Occipital lobe (tissue), 3 donors: ENCODE measurements at places on chromosomes 6 and 20. TPM values are rescaled to one million over a fixed set of nuclear protein-coding genes. Genes with fewer than 3 reads are reported as not detected.

The UNC5CL gene
- total RNA-seq: 0.16 TPM

The TCF15 gene
- total RNA-seq: 0.47 TPM

The TMEM63B gene
- 41.3 TPM for total RNA-seq

The RSPO3 gene
- total RNA-seq: 44.1 TPM

The GSTA2 gene
- total RNA-seq: not detected

The TMEM151B gene
- 53.5 TPM for total RNA-seq

The MDFI gene
- total RNA-seq: 11.7 TPM

The KPNA5 gene
- total RNA-seq: 96.7 TPM

The TMC2 gene
- 1.7 TPM for total RNA-seq

The JAG1 gene
- total RNA-seq: 26.0 TPM

The RAET1L gene
- total RNA-seq: 0.62 TPM

The PREP gene
- total RNA-seq: 25.7 TPM

The NNAT gene
- 251 TPM for total RNA-seq

The IMPG1 gene
- total RNA-seq: not detected

The RUNX2 gene
- 0.16 TPM for total RNA-seq

The EBF4 gene
- total RNA-seq: 10.5 TPM

The GLP1R gene
- not detected for total RNA-seq

The SLC17A1 gene
- not detected for total RNA-seq

The MICA gene
- total RNA-seq: 0.31 TPM

The GSTA3 gene
- total RNA-seq: not detected

The HLA-A gene
- total RNA-seq: 46.6 TPM

The RFX6 gene
- not detected for total RNA-seq

The KIAA0408 gene
- 116 TPM for total RNA-seq

The PKHD1 gene
- total RNA-seq: under 0.01 TPM

The FNDC1 gene
- total RNA-seq: 1.1 TPM

The ADAM33 gene
- 3.6 TPM for total RNA-seq

The MYMX gene
- not detected for total RNA-seq

The FAM184A gene
- 37.3 TPM for total RNA-seq

The SAPCD1 gene
- total RNA-seq: 0.31 TPM

The SIGLEC1 gene
- total RNA-seq: 0.16 TPM

The CSNK2A1 gene
- 187 TPM for total RNA-seq

The TNNC2 gene
- 1.2 TPM for total RNA-seq

The BMP7 gene
- total RNA-seq: 8.7 TPM

The OR2B6 gene
- total RNA-seq: not detected
